Femur (tissue), 1 donor: ENCODE measurements at places on chromosomes 6 and 20.

DNA sequence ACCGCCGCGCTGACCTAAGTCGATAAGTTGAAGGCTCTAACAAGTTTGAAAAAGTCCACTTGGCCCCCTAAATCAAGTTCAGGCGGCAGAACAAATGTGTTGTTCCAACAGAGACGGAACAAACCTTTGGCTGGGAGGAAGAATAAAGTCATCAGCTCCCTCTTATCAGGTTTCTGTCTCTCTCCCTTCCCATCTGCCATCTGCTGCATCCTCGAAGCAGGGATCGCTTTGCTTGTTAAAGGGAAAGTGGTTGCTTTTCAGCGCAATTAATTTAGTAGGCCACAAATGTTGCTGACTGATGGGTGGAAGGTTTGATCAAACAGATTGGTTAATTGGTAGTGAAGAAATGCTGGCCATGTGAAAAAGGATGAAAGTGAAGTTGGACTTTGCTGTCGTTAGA is 64.3 kb downstream of the CDH4 start:
- no peak for DNase-seq

DNA sequence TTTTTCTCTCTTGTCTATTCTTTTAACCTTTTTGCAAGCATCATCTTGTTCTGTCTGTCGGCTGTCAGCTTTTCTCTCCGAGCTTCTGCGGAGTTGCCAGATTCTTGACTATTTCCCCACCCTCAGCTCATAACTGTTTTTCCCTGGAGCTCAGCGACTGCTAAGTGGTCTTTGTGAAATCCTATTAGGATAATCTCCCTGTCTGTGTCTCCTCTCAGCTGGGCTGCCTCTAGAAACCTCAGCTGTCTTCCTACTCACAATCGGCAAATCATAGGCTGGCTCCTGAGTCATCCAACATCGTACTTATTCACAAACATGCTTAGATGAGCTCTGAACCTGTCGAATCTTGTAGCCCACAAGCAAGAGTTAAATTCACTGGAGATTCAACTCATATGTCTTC is 332.3 kb downstream of the PTPRT start:
- no peak for DNase-seq

DNA sequence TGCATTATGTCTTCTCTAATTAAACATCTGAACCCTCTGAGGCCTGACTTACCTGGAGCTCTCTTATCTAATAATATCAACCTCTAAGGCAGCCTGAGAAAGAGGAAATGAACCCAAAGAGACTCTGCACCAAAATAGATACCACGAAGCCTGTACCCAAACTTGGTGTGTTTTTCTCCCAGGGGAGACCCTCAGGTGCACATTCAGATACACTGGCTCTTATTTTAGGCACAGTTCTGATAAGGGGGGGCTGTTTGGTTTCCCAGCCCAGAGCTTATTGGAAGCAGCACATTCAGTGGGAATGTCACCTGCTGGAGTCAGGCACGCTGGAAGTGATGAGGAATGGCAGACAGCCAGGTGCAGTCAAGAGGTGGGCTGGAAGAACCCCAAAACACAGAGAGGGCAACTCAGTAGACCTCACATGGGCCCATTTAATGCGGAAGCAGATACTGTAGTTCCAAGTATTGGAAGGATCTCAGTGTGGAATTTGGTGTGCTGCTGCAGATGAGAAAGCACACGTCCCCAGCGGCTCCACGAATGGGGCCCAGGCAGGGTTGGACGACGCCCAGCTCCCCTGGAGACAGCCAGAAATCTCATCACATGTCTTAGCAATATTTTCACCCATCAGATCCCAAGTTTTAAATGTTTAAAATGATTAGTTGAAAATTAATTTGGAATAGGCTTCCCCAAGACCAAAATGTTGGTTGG is 9.7 kb upstream of the CCR6 start:
- DNase-seq = no peak

DNA sequence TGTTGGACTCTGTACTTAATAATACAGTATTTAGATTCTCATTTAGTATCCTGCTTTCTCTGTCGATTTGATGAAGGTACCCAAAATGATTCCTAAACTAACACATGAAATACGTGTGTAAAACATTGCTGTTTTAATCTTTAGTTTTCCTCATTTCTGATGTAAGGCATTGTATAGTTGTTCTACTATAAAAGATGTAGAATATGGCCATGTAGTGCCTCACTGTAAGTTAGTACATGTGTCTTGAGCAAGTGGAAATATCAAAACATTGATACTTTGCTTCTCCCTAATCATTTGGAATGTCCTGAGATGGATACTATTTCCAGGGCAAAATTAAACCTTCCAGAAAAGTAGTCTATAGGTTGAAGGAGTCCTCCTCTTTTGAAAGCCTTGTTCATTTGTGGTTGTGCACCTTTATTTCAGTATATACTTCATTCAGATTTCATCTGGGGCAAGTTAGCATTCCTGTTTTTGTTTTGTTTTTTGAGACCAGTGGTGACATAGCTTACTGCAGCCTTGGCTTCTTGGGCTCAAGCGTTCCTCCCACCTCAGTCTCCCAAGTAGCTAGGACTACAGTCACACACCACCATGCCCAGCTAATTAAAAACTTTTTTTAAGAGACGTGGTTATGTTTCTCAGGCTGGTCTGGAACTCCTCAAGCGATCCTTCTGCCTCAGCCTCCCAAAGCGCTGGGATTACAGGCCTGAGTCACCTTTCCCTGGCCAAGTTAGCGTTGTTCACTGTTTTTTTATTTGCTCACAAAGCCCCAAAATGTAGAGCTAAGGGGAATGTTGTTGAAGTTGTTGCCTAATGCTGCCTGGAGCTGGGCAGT is 11.6 kb downstream of the SRSF3 start:
- DNase-seq = no peak

GRCh38 chr6:70524721-70525286 is 41.9 kb upstream of the SDHAF4 start:
- no peak for DNase-seq
